ENCODE measurements at places on chromosomes 1 and 21. TPM values are rescaled to one million over a fixed set of nuclear protein-coding genes. Genes with fewer than 3 reads are reported as not detected.

SGIP1 gene
- total RNA-seq, result 3.5 TPM

SPOCD1 gene
- not detected for total RNA-seq

TLR5 gene
- 3.1 TPM for total RNA-seq

HES2 gene
- not detected for total RNA-seq

GRCh38 chr1:220060876-220061275 is 14.6 kb upstream of the EPRS1 start:
- no peak for DNase-seq

- DNase-seq, result peak; percentile 23
Observed at GRCh38 chr1:36109041-36109679, 15.9 kb downstream of the COL8A2 start.

DNA sequence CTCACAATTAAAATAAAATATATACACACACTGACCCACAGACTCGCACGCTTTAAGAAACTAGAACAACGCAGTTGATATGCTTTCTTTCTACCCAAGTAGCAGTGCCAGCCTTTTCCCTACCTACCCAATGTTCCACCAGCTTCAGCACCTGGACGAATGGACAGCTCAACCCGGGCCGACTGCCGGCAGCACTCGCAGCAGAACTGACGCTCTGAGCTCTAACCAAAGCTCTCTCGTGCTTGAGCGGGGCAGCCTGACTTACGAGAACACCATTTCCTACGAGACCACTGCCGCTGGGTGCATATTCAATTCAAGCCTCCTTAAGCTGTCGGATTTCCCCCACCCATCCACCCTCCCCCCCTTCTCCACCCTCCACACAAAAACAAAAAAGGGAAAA is 127.4 kb upstream of the DPYD start:
- peak; percentile 73 for DNase-seq

GRCh38 chr21:14870853-14871149 is 194.0 kb downstream of the NRIP1 start:
- no peak for DNase-seq

All from Right ventricle myocardium inferior (tissue), 1 donor.